ENCODE measurements at places on chromosomes 2 and 18. TPM values are rescaled to one million over a fixed set of nuclear protein-coding genes. Genes with fewer than 3 reads are reported as not detected.

DNA sequence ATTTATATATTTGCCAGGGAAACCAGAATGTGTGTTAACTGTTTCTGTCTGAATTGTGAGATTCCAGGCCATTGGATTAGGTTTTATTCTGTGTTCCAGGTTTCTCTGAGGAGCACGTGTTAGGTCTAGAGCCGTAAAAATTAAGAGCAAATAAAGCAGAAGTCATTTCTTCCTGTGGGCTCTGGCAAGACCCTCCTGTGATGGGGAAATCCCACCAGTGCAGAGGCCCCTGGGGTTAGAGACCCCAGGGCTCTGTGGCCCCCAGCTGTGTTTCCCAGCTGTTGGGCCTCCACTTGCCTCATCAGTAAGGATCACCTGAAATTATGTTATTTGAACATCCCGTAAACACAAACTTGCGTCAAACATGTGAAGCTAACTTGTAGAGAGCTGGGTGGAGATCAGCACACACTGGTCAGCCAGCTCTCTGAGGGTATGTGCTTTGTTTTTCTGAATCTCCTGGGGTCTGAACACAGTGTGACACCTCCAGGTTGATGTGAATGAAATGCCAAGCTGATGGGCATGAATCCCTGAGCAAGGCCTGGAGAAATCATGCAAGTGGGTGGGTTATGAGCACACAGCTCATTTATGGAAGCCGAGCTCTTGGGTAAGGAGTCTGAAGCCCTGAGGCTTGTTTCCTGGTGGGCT, 50.3 kb downstream of the HK2 start:
- H3K27ac ChIP-seq, result no peak overlapping the region
- peaks cover 11% of the 10 kb centered on the region for H3K36me3 ChIP-seq
- no peak overlapping the region for H3K4me3 ChIP-seq
- no peak for DNase-seq
- no peaks in the 10 kb centered on the region for H3K27me3 ChIP-seq
- H3K4me1 ChIP-seq, result no peaks in the 10 kb centered on the region

GRCh38 chr18:28372186-28372585, 195.3 kb upstream of the CDH2 start:
- no peaks in the 10 kb centered on the region for H3K36me3 ChIP-seq
- H3K27ac ChIP-seq, result no peak overlapping the region
- H3K4me3 ChIP-seq, result no peak overlapping the region
- DNase-seq, result no peak
- H3K27me3 ChIP-seq, result no peaks in the 10 kb centered on the region

GRCh38 chr18:2900684-2901422, 54.0 kb downstream of the EMILIN2 start:
- H3K4me3 ChIP-seq, result no peak overlapping the region
- peaks cover 6% of the 10 kb centered on the region for H3K4me1 ChIP-seq
- no peak overlapping the region for H3K27ac ChIP-seq
- no peaks in the 10 kb centered on the region for H3K36me3 ChIP-seq

DNA sequence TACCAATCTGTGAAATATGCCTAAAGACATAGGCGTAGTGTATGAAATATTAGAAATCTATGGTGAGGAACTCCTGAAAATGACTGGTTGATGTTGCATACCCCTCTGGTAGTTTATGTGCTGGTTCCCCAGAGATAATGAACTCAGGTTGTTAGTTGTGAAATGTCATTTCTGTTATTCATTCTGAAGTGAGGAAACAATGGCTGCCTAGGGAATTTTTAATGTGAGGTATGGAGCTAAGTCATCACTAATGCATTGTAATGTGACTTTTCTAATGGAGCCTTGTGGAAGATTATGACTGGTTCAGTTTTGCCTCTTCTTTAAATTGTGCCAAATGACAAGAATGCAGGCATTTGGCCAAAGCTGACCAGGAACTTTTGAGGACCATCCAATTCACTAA, 61.6 kb upstream of the RAB27B start:
- no peaks in the 10 kb centered on the region for H3K36me3 ChIP-seq
- H3K27ac ChIP-seq, result no peak overlapping the region
- DNase-seq, result no peak
- no peaks in the 10 kb centered on the region for H3K4me1 ChIP-seq

DNA sequence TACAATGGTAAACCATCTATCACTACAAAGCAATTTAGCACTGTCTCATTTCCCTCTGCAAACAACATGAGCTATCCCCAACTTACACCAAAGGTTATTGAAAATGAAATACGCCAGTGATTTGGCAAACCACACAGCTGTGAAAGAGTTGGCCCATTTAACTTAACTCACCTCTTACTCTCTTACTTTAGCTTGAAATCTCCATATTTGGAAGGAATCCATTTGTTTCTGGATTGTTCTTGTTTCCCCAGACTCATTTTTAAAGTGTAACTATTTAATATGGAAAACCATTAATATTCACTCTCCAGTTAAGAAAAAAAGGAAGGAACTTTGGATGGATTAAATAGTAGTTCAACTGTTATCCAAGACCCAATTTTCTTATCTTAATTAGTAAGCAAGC, 93.7 kb upstream of the TRIB2 start:
- H3K4me3 ChIP-seq, result no peak overlapping the region
- no peaks in the 10 kb centered on the region for H3K36me3 ChIP-seq
- no peaks in the 10 kb centered on the region for H3K27me3 ChIP-seq
- DNase-seq, result no peak
- H3K27ac ChIP-seq, result no peak overlapping the region

DNA sequence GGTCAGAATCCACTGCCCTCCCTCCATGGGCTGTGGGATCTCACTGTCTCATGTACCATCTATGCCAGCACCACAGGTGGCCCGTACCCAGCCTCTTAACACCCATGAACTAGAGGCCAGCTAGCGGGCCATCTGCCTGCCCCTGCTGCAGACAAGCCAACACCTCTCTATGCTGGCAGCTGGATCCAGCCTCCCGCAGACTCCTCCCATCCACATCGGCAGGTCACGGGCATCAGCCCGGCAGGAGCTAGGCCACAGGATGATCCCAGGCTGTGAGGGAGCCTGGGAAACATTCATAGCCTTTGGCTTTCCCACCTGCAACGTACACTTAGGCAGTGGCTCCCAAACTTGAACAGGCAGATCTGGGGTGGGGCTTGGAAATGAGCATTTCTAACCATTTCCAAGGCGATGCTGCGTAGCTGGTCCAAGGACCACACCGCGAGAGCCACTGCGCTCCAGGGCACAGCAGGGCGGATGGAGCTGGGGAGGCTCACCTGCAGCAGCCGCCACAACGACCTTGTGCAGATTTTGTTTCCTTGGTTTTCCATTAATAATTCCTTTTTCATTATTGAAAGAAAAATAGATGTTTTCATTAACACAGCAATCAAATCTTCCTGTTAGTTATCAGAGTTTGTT, 114.7 kb downstream of the KCNF1 start:
- no peak for DNase-seq
- H3K27me3 ChIP-seq, result no peaks in the 10 kb centered on the region
- H3K4me1 ChIP-seq, result no peaks in the 10 kb centered on the region
- H3K36me3 ChIP-seq, result no peaks in the 10 kb centered on the region
- no peak overlapping the region for H3K27ac ChIP-seq
- H3K4me3 ChIP-seq, result no peak overlapping the region

GRCh38 chr2:203195331-203196036, 43.3 kb upstream of the CYP20A1 start:
- no peaks in the 10 kb centered on the region for H3K36me3 ChIP-seq
- DNase-seq, result no peak
- H3K4me1 ChIP-seq, result no peaks in the 10 kb centered on the region

DNA sequence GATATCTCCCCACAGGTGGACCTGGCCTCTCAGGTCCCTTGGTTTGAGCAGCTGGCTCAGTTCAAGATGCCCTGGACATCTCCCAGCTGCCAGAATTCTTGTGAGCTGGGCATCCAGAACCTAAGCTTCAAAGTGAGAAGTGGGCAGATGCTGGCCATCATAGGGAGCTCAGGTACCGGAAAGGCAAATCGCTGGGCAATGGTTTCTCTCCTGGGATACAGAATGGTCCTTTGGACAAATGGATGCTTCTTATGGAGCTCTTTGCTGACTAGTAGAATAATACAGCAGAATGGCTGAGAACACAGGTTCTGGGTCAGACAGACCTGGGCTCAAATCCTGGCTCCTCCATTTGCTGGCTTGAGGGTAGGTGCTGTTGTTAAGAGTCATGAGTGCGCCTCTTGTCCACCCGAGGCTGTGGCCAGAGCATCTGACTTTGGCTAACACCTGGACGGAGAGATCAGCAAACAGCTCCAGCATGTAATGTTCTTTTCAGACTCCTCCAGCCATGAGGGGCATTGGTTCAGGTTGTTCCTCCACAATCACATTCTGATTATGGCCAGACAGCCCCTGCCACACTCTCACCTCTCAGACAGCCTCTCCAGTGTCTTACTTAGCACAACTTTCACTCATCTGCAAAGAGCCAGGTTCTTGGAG, 7.5 kb downstream of the ABCG8 start:
- H3K4me3 ChIP-seq, result no peak overlapping the region
- DNase-seq, result no peak
- H3K27ac ChIP-seq, result no peak overlapping the region
- H3K27me3 ChIP-seq, result no peaks in the 10 kb centered on the region
- no peaks in the 10 kb centered on the region for H3K36me3 ChIP-seq

DNA sequence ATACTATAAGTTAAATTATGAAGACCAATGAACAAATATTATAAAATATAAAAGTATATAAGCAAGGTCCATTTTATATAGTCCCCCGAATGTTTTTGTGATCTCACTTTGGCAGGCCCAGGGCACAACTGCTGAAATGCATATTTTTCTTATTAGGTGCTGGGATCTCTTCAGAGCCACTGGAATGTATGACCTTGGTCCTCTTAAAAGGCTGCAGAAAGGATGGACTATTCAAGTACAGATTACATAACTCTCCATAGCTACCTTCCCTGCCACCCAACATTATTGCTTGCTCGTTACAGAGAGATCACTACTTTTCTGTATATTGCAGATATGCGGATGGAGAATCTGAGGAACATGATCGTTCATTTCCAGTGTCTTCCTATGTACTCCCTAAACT, 925.6 kb upstream of the CELF4 start:
- no peaks in the 10 kb centered on the region for H3K36me3 ChIP-seq
- DNase-seq, result no peak
- H3K4me3 ChIP-seq, result no peak overlapping the region
- no peaks in the 10 kb centered on the region for H3K4me1 ChIP-seq
- no peak overlapping the region for H3K27ac ChIP-seq
- no peaks in the 10 kb centered on the region for H3K27me3 ChIP-seq

- H3K4me3 ChIP-seq, result no peak overlapping the region
- no peak for DNase-seq
- peaks cover 57% of the 10 kb centered on the region for H3K36me3 ChIP-seq
- H3K27ac ChIP-seq, result no peak overlapping the region
- no peaks in the 10 kb centered on the region for H3K4me1 ChIP-seq
These were observed 107.6 kb downstream of the BIRC6 start for GRCh38 chr2:32464431-32464830.

Gene CCDC178
- total RNA-seq, result not detected

Gene GPR45
- not detected for total RNA-seq

Gene HOXD1
- not detected for total RNA-seq

Gene MOCOS
- total RNA-seq, result 0.12 TPM

Gene SCLY
- total RNA-seq, result 37.9 TPM

Gene ST6GAL2
- total RNA-seq, result not detected

Gene SERPINB10
- total RNA-seq, result not detected

Gene ACYP2
- 13.1 TPM for total RNA-seq

Gene OR6B2
- total RNA-seq, result not detected
